ENCODE measurements at places on chromosomes 13 and 19. TPM values are rescaled to one million over a fixed set of nuclear protein-coding genes. Genes with fewer than 3 reads are reported as not detected.

The UBAC2 gene
- total RNA-seq, result 44.0 TPM

The KIR3DL3 gene
- total RNA-seq, result not detected

The LYPD5 gene
- 2.8 TPM for total RNA-seq

DNA sequence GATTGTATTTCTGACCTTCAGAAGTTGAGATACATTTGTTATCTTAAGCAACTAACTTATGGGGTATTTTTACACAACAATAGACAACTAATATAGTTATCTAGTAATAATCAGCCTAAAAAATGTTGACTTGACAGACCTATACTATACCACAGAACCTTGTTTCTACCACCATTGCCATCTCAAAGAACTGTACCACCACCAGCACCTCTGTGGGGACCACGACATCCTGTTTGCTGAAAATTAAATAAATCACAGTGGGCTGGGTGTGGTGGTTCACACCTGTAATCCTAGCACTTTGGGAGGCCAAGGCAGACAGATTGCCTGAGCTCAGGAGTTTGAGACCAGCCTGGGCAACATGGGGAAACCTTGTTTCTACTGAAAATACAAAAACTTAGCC lies 24.0 kb downstream of the TSKS start:
- no peak for DNase-seq

DNA sequence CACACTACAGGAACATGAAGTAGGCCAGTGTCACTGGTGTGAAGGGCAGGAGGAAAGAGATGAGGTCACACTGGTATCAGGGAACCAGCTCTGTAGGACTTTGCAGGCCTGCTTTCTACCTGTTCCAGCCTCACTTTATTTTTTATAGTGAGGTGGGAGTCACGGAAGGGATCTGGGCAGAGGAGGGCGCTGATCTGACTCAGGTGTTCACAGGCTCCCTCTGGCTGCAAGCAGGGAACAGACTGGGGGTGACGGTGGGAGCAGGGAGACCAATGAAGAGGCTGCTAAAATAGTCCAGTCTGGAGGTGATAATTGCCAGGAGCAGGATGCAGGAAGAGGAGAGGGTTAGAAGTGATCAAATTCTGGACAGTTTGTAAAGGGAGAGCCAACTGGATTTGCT lies 2.8 kb downstream of the THAP8 start:
- DNase-seq, result no peak

DNA sequence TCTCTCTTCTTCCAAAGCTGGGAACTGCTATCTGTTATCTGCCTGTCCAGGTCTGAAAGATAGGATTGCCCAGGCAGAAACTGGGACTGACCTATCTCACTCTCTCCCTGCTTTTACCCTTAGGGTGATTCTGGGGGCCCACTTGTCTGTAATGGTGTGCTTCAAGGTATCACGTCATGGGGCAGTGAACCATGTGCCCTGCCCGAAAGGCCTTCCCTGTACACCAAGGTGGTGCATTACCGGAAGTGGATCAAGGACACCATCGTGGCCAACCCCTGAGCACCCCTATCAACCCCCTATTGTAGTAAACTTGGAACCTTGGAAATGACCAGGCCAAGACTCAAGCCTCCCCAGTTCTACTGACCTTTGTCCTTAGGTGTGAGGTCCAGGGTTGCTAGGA lies 5.1 kb downstream of the KLK3 start:
- no peak for DNase-seq

Measured in esophagus muscularis mucosa (tissue), 4 donors.